Mesenchymal stem cell (in vitro differentiated cells and primary cell): ENCODE measurements at places on chromosomes 16 and 17.
A peak's percentile ranks its signal among the peaks of the same experiment; 100 is the strongest.

GRCh38 chr16:30429418-30429677 is 482 bp downstream of the DCTPP1 start:
- peaks cover 20% of the 10 kb centered on the region for H3K36me3 ChIP-seq
- DNase-seq = no peak
- H3K27me3 ChIP-seq = peaks cover 6% of the 10 kb centered on the region

DNA sequence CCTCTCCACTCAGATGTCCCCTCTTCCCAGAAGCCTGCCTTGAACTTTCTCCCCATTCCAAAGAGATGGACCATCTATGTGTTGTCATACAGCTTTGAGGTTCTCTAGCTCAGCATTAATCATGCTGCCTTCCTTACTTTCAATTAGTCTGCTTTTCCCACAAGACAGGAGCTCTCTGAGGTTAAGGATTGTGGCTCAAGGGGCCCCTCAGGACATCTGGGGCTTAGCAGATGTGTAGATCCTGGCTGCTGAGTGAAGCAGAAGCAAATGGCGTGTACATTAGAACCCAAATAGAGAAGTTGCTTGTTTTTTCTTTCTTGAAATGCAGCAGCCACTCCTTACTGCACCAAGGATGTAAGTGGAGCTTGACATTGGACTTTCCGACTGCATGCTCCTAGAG is 330.5 kb upstream of the TNRC6C start:
- no peak for DNase-seq
- no peak overlapping the region for H3K27ac ChIP-seq
- H3K36me3 ChIP-seq = no peaks in the 10 kb centered on the region
- H3K4me3 ChIP-seq = no peak overlapping the region
- H3K27me3 ChIP-seq = peaks cover 3% of the 10 kb centered on the region

- no peak overlapping the region for H3K4me3 ChIP-seq
- no peak overlapping the region for H3K27ac ChIP-seq
- no peaks in the 10 kb centered on the region for H3K27me3 ChIP-seq
- DNase-seq = peak; percentile 94
These were observed 21.5 kb downstream of the PRCD start for GRCh38 chr17:76561332-76561731.

GRCh38 chr17:17084317-17084835 is 42.1 kb downstream of the MPRIP start:
- no peak overlapping the region for H3K27ac ChIP-seq
- H3K27me3 ChIP-seq = no peaks in the 10 kb centered on the region
- peaks cover 55% of the 10 kb centered on the region for H3K36me3 ChIP-seq

DNA sequence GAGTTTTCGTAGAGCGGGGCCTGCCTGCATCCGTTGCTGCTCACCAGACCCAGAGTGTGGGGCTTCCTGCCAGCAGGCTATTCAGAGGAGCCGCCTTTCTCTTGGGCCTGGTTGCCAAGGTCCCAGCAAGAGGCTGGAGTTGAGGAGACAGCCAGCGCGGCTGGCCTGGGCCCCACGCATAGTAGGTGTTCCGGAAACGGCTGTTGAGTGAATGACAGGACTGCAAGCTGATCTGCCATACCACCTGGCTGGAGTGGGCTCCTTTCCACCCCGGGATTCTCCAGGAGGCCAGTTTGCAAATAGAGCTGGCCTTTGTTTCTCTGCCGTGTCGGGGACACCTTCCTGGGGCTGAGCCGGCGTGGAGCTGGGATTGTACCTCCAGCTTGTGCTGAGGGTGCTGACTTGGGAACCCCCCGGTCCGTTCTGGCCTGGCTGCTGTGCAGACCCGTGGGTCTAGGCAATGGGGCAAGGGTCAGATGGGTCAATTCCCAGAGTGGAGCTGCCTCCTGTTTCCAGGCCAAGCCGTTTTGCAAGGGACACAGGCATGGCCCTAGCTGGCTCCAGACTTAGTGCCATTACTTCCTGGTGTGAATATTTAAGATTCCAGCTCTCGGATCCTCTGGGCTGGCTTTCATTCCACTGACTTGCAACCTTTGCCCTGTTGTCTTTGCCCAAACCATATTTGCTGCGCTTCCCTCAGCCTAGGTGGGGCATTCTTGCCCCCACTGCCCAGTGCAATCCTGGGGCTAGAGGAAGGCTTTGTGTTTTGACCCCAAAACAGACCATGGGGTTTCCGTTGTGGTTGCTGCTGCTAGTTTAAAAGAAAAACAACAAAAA is 68.8 kb downstream of the CMIP start:
- peaks cover 29% of the 10 kb centered on the region for H3K4me1 ChIP-seq
- H3K27ac ChIP-seq = peak overlapping the region; percentile 9
- H3K4me3 ChIP-seq = no peak overlapping the region
- no peaks in the 10 kb centered on the region for H3K27me3 ChIP-seq

DNA sequence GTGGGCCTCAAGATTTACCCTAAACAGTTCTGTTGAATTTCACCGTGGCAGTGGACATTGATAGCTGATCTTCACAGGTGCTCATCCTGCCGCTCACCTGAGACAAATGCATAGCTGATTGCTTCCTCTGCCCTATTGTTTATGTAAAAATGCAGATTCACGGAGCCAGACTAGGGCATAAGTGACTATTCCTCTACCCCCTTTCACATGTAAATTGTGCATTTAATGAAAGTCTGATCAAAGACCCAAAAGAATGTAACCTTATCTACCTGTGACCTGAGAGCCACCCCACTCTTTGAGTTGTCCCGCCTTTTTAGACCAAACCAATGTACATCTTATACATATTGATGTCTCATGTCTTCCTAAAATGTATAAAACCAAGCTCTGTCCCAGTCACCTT is 312.4 kb upstream of the CDH5 start:
- no peak for DNase-seq
- no peaks in the 10 kb centered on the region for H3K36me3 ChIP-seq
- H3K27me3 ChIP-seq = no peaks in the 10 kb centered on the region

DNA sequence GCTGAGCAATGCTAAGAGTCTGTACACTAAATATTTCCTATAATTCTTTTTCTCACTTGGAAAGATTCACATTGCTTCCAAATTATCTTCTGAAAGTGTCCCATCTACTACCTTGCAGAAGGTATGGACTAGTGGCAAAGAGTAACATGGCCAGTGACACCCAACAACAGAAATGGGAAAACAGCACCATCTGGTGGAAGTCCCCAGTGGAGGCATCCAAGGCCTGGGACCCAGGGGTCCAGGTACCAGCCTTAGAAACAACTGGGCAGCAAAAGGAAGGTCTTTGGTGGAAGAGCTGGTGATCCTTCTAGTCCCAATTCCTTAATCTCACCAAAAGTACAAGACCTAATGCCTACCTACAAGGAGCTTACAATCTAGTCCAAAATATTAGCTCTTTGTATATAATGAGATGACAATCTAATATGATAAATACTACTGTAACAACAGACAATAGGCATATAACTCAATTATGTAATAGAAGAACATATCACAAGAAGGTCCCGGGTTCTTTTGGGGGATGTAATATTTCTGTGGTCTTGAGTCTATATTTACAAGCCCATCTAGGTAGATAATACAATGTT is 55.3 kb downstream of the SKAP1 start:
- H3K27me3 ChIP-seq = peaks cover 35% of the 10 kb centered on the region
- no peak overlapping the region for H3K4me3 ChIP-seq
- H3K4me1 ChIP-seq = no peaks in the 10 kb centered on the region

GRCh38 chr16:8921347-8921984 is 39.3 kb downstream of the LITAFD start:
- no peak overlapping the region for H3K27ac ChIP-seq
- H3K4me3 ChIP-seq = no peak overlapping the region
- H3K4me1 ChIP-seq = no peaks in the 10 kb centered on the region
- DNase-seq = no peak
- no peaks in the 10 kb centered on the region for H3K27me3 ChIP-seq

DNA sequence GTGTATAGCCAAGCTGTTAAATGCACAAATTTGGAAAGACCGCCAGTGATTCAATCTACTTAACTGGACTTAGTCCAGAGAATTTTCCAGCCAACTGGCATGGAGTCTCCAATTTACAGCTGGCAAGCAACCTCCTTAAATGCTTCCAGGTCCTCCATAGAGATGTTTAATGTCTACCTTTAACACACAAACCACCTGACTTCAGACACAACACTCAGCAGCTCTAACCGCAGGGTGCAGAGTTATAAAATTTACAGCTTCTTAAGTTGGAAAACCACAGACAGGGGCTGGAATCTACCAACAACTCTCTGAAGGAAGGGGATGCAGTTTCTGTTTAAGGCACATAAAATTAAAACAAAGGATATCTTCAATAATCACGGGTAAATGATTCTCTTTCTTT is 106.9 kb downstream of the SYCE1L start:
- no peaks in the 10 kb centered on the region for H3K36me3 ChIP-seq
- H3K27ac ChIP-seq = no peak overlapping the region
- H3K27me3 ChIP-seq = no peaks in the 10 kb centered on the region
- peaks cover 4% of the 10 kb centered on the region for H3K4me1 ChIP-seq

GRCh38 chr16:61792194-61792909 is 243.9 kb downstream of the CDH8 start:
- peak overlapping the region; percentile 70 for H3K27ac ChIP-seq
- no peak overlapping the region for H3K4me3 ChIP-seq
- H3K4me1 ChIP-seq = no peaks in the 10 kb centered on the region
- H3K36me3 ChIP-seq = no peaks in the 10 kb centered on the region
- DNase-seq = peak; percentile 74
- H3K27me3 ChIP-seq = no peaks in the 10 kb centered on the region

GRCh38 chr16:48734220-48734619 is 124.2 kb upstream of the N4BP1 start:
- DNase-seq = no peak
- no peak overlapping the region for H3K27ac ChIP-seq
- H3K4me3 ChIP-seq = no peak overlapping the region
- no peaks in the 10 kb centered on the region for H3K36me3 ChIP-seq
- H3K4me1 ChIP-seq = no peaks in the 10 kb centered on the region

DNA sequence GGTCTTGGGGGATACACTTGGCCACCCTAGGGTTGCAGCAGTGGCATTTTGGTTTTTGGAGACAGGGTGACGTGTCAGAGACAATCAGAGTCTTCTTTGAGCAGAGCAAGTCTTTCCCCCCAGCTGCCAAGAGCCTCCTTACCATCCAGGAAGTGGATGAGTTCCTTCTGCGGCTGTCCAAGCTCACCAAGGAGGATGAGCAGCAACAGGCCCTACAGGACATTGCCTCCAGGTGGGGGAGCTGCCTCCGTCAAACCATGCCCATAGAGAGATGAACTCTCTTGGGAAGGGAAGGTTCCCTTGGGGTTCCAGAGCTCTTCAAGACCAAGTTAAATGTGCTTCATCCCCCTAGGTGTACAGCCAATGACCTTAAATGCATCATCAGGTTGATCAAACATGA is 11.3 kb downstream of the LIG3 start:
- H3K27me3 ChIP-seq = no peaks in the 10 kb centered on the region
- H3K27ac ChIP-seq = no peak overlapping the region
- peaks cover 39% of the 10 kb centered on the region for H3K36me3 ChIP-seq
- no peak overlapping the region for H3K4me3 ChIP-seq
- DNase-seq = no peak

- peaks cover 64% of the 10 kb centered on the region for H3K4me1 ChIP-seq
- no peaks in the 10 kb centered on the region for H3K27me3 ChIP-seq
- peak overlapping the region; percentile 76 for H3K27ac ChIP-seq
- peaks cover 11% of the 10 kb centered on the region for H3K36me3 ChIP-seq
These were observed 108.5 kb downstream of the ZNF778 start for GRCh38 chr16:89325861-89326471.

DNA sequence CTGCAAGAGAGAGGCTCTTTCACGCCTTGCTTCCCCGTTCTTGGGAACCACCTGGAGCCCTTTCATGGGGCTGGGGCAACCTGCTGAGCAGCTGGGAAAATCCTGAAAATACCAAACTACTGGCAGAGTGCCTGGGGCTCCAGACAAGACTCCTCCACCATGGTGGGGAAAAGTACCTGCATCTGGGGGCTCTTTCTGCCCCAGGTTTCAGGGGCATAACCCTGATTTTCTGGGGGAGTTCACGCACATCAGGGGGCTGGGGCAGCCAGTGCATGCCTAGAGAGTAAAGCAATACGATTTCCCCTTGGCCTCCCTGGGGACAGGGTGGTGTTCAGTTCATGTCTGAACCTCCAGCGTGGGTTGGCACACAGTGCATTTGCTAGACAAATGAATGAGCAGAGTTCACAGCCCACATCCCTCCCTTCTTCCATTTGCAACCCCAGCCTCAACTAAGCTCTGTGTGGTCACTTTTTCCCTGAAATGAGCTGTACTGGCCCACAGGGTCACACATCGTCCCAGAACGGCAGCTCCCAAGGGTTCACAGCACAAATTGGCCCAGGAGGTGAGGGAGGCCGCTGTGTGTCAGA is 5.2 kb upstream of the CDC42EP4 start:
- H3K27me3 ChIP-seq = no peaks in the 10 kb centered on the region
- no peaks in the 10 kb centered on the region for H3K36me3 ChIP-seq
- no peak overlapping the region for H3K27ac ChIP-seq
- H3K4me3 ChIP-seq = no peak overlapping the region

GRCh38 chr17:30377574-30378240 is 1.0 kb upstream of the CPD start:
- H3K4me1 ChIP-seq = peaks cover 12% of the 10 kb centered on the region
- no peaks in the 10 kb centered on the region for H3K36me3 ChIP-seq
- peak overlapping the region; percentile 52 for H3K27ac ChIP-seq
- no peaks in the 10 kb centered on the region for H3K27me3 ChIP-seq

GRCh38 chr16:82657239-82657638 is 30.5 kb downstream of the CDH13 start:
- no peaks in the 10 kb centered on the region for H3K27me3 ChIP-seq
- no peaks in the 10 kb centered on the region for H3K36me3 ChIP-seq
- peaks cover 18% of the 10 kb centered on the region for H3K4me1 ChIP-seq
- no peak overlapping the region for H3K4me3 ChIP-seq
- no peak overlapping the region for H3K27ac ChIP-seq

DNA sequence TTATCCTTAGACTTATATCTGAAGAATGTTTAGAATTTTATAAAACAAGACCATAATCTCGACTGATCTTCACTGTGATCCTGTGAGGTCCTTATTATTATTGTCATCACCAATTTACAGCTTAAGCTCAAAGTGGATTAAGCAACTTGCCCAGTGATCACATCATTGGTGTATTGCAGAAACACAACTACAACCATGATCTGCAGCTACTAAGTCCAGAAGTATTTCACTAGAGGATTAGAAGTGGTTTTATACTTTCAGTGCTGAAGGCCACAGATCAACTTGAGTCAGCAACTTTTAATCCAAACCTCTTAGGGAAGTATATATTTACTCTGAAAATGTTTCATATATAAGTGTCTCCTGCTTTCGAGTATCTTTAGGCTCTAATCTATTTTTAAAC is 624.3 kb upstream of the SOX9 start:
- peak; percentile 79 for DNase-seq
- H3K4me1 ChIP-seq = no peaks in the 10 kb centered on the region
- H3K27me3 ChIP-seq = no peaks in the 10 kb centered on the region
- no peak overlapping the region for H3K4me3 ChIP-seq
- H3K27ac ChIP-seq = no peak overlapping the region

GRCh38 chr17:16916557-16916920 is 55.4 kb downstream of the TNFRSF13B start:
- H3K4me1 ChIP-seq = peaks cover 4% of the 10 kb centered on the region
- H3K36me3 ChIP-seq = no peaks in the 10 kb centered on the region
- no peak overlapping the region for H3K27ac ChIP-seq
- DNase-seq = no peak
